ENCODE measurements at places on chromosomes 3 and 15. TPM values are rescaled to one million over a fixed set of nuclear protein-coding genes. Genes with fewer than 3 reads are reported as not detected.

POLQ gene
- total RNA-seq, result 23.6 TPM

HCLS1 gene
- 196 TPM for total RNA-seq

NDUFAF3 gene
- 90.7 TPM for total RNA-seq

DNA sequence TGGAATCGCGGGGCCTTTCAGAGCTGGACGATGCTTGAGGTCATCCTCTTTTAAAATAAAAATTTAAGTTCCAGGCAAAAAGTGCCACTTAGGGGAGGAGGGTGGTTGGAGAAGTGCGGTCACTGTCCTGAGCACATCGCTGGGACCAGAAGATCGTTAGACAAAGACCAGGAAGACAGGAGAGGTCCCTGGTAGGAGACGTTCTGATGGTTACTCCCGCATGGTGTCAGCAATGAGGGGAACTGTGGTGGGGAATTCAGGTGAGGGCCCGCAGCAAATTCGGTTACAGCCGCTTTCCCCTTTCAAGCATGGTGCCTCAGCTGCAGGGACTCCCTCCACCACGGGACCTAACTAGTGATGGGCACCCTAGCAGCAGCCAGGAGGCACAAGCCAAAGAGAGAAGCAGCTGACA lies 1.0 kb upstream of the ISY1 start:
- H3K27ac ChIP-seq, result peak overlapping the region; percentile 98
- no peaks in the 10 kb centered on the region for H3K27me3 ChIP-seq
- H3K4me1 ChIP-seq, result peaks cover 28% of the 10 kb centered on the region
- DNase-seq, result peak; percentile 58

DNA sequence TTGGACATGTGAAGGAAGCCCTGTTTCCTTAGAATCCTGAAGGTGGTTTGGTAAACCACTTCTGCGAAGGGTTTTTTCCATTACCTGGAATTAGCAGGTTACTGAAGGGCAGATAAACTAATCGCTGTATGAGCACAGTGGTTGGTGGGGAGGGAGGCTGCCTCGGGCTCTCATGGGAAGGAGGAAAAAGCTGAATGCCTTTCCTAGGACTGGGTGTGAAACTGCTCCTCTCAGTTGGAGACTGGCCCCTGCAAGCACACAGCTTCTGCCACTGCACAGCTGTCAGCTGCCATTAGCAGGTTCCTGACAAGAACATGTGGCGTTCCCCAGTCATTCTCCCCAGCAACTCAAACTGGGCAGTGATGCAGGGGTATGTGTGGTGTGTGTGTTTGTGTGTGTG lies 376.3 kb downstream of the GAP43 start:
- H3K27ac ChIP-seq, result no peak overlapping the region
- H3K4me1 ChIP-seq, result no peaks in the 10 kb centered on the region
- H3K36me3 ChIP-seq, result no peaks in the 10 kb centered on the region
- H3K27me3 ChIP-seq, result no peaks in the 10 kb centered on the region
- H3K4me3 ChIP-seq, result no peak overlapping the region
- no peak for DNase-seq

DNA sequence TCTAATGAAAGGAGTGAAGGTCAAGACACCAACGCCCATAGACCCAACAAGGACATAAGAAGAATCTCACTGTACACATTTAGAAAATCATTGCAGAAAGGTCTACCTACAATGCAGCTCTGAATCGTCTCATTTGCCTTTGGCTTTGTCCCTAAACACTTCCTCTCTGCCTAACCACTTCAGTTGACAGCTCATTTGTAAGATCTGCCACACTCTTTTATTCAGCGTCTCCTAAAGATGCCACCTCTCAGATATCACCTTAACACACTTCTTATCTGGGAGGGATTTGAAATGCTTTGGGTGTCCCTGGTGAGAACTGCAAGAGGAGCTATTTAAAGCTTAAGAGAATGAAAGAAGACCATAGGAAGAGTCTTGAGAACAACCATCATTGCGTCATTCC lies 38.7 kb downstream of the RAB27A start:
- peaks cover 63% of the 10 kb centered on the region for H3K36me3 ChIP-seq
- H3K4me1 ChIP-seq, result peaks cover 82% of the 10 kb centered on the region
- H3K27ac ChIP-seq, result peak overlapping the region; percentile 86
- no peaks in the 10 kb centered on the region for H3K27me3 ChIP-seq

- H3K4me3 ChIP-seq, result no peak overlapping the region
- no peaks in the 10 kb centered on the region for H3K36me3 ChIP-seq
- no peak for DNase-seq
Measured at GRCh38 chr3:107426223-107426622, 49.0 kb downstream of the CCDC54 start.

DNA sequence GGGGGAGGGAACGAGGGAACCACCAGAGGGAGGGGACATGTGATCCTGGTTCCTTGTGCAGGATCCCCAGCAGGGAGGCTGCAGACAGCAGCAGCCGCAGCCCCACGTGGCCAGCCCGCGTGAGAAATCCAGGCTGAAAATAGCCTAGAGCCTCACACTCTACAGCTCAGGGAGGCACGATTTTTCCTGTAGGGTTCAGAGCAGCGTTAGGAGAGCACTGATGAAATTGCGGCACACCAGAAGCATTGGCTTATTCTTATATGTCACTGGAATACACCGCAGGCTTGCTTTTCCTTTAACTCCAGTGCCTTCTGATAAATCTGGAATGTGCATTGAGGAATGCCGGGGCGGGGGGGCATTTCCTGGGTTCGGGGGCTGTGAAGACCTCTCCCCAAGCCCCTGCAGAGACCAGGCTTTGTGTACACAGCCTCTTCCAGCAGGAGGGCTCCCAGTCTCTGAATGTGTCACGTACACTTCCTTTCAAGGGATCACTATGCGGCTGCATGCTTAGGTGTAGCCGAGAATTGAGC lies 193.0 kb downstream of the ATP10A start:
- no peak overlapping the region for H3K4me3 ChIP-seq
- no peak overlapping the region for H3K27ac ChIP-seq
- no peaks in the 10 kb centered on the region for H3K36me3 ChIP-seq
- H3K27me3 ChIP-seq, result peaks cover 28% of the 10 kb centered on the region

GRCh38 chr3:168859143-168859542 lies 763.4 kb upstream of the GOLIM4 start:
- H3K27ac ChIP-seq, result no peak overlapping the region
- H3K4me3 ChIP-seq, result no peak overlapping the region
- H3K4me1 ChIP-seq, result no peaks in the 10 kb centered on the region
- no peaks in the 10 kb centered on the region for H3K36me3 ChIP-seq
- DNase-seq, result no peak

DNA sequence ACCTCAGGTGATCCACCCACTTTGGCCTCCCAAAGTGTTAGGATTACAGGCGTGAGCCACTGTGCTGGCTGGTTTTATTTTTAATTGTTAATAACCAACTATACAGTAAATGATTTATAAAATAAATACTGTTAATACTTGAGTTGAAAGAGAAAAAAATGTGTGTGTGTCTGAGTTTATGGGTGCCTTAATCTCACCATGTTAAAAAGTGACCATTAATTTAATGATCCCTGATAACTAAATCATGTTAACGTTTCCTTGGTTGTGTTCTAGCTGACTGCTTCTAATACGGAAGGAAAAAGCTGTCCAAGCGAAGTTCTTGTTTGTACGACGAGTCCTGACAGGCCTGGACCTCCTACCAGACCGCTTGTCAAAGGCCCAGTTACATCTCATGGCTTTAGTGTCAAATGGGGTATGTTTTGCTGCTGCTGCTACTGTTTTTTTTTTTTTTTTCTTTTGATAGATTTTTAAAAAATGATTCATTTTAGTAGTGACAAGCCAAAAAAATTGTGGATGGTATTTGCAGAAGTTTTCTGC lies 113.5 kb downstream of the GHSR start:
- H3K36me3 ChIP-seq, result peaks cover 7% of the 10 kb centered on the region
- DNase-seq, result no peak
- no peak overlapping the region for H3K4me3 ChIP-seq
- H3K27me3 ChIP-seq, result no peaks in the 10 kb centered on the region
- H3K4me1 ChIP-seq, result no peaks in the 10 kb centered on the region
